Naive thymus-derived CD4-positive, alpha-beta T cell (primary cell): ENCODE measurements at places on chromosomes 16 and 17. TPM values are rescaled to one million over a fixed set of nuclear protein-coding genes. Genes with fewer than 3 reads are reported as not detected.

FBXW10 gene
- polyA plus RNA-seq: not detected

GRCh38 chr17:39400547-39401411 is 647 bp downstream of the FBXL20 start:
- DNase-seq: no peak

DNA sequence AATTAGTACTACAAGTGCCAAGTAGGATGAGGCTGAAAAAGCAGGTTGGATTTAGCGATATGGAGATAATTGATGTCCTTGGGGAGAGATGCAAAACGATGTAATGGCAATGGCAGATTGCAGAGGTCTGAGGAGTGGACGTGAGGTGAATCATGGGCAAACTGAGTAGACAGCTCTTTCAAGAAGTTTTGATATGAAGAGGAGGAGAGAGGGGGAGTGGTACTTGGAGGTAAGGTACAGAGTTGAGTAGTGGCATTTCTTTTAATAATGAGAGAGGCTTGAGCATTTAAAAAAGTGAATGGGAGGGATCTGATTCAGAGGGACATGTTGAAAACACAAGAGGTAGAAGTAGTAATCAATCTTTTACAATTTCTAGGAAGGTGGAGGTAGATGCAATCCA is 17.7 kb upstream of the VPS4A start:
- no peak for DNase-seq

RABEP1 gene
- polyA plus RNA-seq: 26.2 TPM

- no peak for DNase-seq
These were observed 30.4 kb upstream of the SALL1 start for GRCh38 chr16:51181503-51181811.

- DNase-seq: no peak
These were observed 20.2 kb downstream of the CEP112 start for GRCh38 chr17:66171692-66172091.

DNA sequence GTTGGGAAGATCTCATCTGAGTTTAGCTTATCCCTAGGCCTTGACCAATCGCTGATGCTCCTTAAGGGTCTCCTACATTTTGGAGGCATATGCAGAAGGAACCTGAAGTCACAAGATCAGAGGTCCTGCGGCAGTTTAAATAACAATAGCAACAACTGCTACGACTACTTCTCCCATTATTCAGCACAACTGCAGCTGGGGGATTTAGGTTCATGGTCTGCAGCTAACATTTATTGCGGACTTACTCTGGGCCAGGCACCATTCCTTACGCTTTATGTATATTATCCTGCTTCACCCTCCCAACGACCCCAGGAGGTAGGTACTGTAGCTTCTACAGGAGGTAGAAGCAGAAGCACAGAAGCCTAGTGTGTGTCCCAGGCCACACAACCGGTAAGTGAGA is 59.5 kb downstream of the AKAP1 start:
- DNase-seq: no peak

GRCh38 chr17:4369557-4370230 is 3.2 kb upstream of the UBE2G1 start:
- no peak for DNase-seq

- DNase-seq: no peak
These were observed 472.7 kb upstream of the HSBP1 start for GRCh38 chr16:83335076-83335475.

GRCh38 chr16:2056681-2057407 is 9.1 kb downstream of the TSC2 start:
- DNase-seq: no peak

ZP2 gene
- not detected for polyA plus RNA-seq

DNA sequence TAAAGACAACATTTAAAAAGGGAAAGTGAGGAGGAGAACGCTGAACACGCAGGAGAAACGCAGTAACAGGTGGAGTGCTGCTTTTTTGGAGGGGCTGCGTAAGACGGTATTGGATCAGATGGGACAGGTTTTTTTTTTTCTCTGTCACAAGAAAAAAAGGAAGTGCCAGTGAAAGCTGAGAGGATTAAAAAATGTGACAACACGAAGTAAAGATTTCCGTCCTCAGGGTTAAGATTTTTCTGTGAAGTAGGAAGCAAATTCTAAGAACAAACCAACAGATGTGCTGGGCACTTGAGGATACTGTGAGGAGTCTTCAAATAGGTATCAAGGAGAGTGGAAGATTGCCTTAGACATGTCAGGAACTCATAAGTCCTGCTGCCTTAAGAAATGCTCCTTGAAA is 5.8 kb upstream of the ABCA9 start:
- no peak for DNase-seq

DRC3 gene
- polyA plus RNA-seq: 0.50 TPM

DNA sequence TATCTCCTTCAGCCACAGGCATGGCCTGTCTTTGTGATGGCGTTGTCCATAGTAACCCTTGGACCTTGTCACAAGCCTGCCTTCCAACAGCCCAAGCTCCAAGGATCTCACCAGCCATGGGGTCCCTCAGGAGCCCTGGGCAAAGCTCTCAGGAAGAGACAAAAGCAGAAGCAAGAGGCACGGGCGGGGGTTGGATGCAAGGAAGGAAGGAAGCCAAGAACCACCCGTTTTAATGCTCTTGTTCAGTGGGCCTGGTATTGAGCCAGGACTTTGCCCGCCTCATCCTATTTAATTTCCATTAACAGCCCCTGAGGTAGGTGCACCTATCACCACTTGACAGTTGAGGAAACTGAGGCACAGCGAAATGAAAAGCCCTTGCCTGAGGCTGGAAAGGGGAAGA is 32.3 kb upstream of the GOSR2 start:
- DNase-seq: no peak

ASIC2 gene
- polyA plus RNA-seq: not detected

ABCA10 gene
- polyA plus RNA-seq: not detected

FBXL19 gene
- polyA plus RNA-seq: 0.16 TPM

DNA sequence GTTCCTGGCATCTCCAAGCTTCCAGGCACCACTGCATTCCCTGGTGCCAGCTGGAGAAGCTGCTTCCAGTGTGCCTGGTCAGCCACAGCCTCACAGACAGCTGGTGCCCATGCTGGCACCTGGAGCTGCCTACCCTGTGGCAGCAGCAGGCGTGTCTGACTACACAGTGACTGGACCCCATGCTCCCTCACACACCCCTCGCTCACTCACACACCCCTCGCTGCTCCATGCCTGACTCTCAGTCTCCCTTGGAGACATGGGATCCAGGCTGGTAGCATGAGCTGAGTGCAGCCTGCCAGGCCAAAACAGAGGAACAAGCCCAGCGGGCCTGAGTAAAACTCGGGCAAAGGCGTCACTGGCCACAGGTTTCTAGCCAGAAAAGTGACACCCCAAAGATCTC is 59.1 kb upstream of the SMIM36 start:
- no peak for DNase-seq

DNA sequence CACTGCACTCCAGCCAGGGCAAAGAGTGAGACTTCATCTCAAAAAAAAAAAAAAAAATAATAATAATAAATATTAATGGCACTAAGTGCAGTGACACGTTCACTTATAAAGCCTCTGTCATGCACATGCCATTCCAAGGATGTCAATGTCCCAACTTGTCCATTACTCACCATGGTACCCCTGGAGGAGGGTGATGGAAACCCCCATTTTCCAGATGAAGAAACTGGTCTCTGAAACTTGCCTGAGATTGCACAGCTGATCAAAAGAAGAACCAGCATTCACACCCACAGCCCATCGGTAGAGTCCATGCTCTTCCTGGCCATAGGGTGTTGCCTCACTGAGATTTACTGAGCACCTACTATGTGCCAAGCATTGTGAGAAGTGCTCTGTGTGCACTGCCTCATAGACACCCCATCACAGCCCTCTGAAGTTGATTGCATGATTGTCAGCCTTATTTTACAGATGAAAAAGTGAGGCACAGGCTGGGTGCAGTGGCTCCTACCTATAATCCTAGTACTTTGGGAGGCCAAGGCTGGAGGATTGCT is 123.7 kb downstream of the ABCC1 start:
- no peak for DNase-seq

KRTAP9-2 gene
- polyA plus RNA-seq: not detected

CFAP119 gene
- polyA plus RNA-seq: 0.41 TPM

- DNase-seq: peak; percentile 66
These were observed 1.9 kb downstream of the TSEN54 start for GRCh38 chr17:75518201-75518600.

SPNS2 gene
- not detected for polyA plus RNA-seq
